Fibroblast of the aortic adventitia (primary cell): ENCODE measurements at places on chromosomes 1 and 21.

- no peak for DNase-seq
These were observed 157.0 kb downstream of the ADSS2 start for GRCh38 chr1:244294599-244295224.

DNA sequence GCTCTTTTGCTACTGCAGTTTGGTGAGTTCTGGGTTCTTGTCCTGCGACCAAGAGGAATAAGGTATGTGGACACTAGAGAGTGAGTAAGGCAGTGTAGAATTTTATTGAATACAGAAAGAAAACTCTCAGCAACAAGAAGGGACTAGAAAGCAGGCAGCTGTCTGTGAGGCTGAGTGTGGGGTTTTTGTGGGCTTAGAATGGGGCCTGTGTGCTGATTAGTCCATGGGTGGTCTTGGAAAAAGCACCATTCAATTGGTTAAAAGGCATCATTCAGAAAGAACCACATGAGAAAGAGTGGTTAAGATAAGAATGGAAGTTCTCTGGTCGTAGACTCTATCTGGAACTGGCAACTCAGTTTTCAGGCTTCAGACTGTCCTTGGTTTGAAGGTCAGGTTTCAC is 298.8 kb downstream of the TGFB2 start:
- no peak for DNase-seq

DNA sequence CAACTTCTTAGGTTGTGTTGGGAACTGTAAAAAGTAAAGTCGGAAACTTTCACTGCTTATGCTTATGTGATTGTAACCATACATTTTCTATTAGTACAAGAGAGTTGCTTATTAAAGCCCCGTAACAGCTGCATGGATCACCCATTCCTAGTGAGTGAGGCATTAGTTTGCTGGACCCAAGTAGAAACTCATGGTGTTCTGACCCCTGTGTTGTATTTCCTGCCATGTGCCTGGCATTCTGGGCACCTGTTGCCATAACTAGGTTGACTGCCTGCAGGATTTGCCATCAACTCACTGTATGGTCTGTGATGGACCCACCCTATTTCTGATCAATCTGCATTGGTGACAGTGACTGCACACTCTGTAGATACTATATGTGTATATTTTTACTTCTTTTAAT is 173.0 kb downstream of the PGBD5 start:
- no peak for DNase-seq

DNA sequence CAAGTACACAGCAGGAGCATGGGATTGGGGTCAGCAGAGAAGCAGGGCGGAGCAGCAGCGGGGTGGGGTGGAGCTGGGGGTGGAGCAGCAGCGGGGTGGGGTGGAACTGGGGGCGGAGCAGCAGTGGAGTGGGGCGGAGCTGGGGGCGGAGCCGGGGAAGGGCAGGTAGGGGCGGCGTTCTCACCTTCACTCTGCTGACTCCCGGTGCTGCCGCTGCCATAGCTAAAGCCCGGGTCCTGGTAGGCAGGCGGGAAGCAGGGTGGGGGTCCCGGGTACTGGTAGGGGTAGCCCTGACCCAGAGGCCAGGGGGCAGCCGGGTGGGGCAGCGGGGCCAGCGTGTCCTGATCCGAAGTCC is 6.7 kb downstream of the TAS1R3 start:
- DNase-seq, result no peak

- DNase-seq, result peak; percentile 70
These were observed 68.8 kb upstream of the ARID1A start for GRCh38 chr1:26626994-26627393.

GRCh38 chr1:171983584-171983983 is 142.3 kb downstream of the DNM3 start:
- DNase-seq, result peak; percentile 62

- DNase-seq, result no peak
These were observed 8.2 kb upstream of the TTLL10 start for GRCh38 chr1:1165485-1165884.

DNA sequence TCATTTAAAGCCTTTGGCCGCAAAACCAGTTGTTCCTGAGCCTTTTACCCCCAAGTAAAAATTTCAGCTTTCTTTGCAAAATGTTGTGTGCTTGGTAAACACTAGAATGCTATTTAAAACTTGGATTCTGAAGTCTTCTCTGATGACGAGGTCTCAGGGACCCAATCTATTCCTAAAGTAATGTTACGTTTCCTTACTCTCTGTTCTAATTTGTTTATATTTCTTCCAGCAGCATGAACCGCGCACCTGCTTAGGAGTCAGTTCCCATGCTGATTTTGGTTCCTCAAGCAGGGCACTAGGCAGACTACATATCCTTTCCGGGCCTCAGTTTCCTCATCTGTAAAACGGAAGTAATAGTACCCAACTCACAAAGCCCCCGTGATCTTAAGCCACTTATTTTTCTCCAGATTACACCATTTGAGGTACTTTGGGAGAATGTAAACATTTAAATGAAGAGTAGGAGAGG is 969 bp upstream of the ALDH4A1 start:
- no peak for DNase-seq

GRCh38 chr1:156999596-157000320 is 45.8 kb downstream of the ARHGEF11 start:
- no peak for DNase-seq

- peak; percentile 75 for DNase-seq
These were observed 143.3 kb downstream of the PLXNA2 start for GRCh38 chr1:208100906-208101305.

DNA sequence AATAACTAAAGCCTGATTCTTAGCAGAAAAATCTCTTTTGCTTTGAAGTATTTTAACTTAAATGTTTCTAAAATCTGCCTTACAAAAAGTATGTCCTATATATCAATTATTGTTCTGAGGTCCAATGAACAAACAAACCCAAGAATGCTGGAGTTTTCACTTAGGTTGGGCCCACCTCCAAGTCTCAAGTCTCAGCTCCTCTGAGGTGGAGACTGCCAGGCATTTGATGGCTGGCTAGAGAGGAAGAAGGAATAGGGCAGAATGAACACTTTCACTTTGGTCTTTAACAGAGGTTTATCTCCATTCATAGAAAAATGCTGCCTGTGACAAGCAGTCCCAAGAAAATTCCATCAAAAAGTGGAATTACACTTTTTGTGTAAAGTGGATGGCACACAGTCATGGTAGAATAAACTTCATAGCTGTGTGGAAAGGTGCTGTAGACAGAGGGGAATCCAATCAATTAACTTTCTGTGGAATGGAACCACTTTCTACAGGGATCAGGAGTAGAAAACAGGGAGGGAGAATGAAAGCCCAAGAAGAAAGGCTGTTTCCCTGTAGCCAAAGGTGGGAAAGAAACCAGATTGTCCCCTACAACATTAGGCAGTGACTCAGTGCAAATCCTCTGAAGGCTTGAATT is 349.4 kb upstream of the RUNX1 start:
- peak; percentile 58 for DNase-seq

GRCh38 chr1:201566933-201567801 is 28.2 kb downstream of the NAV1 start:
- DNase-seq, result no peak

GRCh38 chr1:21066356-21067012 is 110.2 kb downstream of the EIF4G3 start:
- DNase-seq, result no peak

DNA sequence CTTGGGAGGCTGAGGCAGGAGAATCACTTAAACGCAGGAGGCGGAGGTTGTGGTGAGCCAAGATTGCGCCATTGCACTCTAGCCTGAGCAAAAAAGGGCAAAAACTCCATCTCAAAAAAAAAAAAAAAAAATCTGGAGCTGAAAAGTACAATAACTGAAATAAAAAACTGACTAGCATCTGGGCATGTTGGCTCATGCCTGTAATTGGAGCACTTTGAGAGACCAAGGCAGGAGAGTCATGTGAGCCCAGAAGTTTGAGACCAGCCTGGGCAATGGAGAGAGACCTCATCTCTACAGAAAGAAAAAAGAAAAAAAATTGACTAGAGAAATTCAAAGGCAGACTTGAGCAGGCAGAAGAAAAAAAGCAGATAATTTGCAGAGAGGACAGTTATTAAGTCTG is 18.1 kb downstream of the CLDN19 start:
- no peak for DNase-seq

DNA sequence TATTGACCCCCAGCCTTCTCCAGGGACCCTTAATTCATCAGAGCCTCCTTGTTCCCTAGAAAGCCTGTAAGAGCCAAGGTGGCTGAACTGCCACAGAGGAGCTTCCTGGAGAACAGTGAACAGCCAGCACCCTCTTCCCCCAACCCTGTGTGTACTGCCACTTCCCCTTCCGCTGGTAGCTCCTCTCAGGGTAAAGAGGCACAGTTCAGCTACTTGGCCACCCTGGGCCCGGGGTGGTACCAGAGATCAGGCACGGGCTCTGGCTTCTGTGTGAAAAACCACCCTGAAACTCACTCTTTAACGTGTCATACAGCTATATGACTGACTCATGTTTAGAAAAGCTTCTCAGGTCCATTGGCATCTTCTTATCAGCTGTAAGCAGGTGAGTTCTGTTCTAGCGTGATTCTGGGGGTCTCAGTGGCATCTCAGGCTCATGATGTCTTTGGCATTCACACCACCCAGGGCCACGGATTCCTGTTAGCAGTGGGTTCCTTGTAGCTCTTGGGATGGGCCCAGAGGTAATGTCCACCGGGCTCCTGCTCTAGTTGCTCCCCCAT is 22.4 kb downstream of the ARMH1 start:
- no peak for DNase-seq

DNA sequence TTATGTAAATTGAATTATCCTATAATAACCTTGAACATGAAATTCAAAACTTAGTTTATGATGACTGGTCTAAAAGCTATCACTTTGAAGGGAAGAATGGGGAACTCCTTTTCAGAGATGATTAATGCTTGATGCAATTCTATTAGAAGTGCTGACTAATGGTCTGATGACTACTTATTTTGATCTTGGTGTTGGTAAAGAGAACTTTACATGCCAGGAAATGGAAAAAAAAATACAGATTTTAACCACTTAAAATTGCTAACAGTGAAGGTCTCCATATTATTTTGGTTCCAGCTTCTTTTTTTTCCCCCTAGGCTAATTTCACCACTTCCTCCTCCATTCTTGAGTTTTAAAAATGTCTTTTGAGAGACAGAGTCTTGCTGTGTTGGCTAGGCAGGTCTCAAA is 22.9 kb downstream of the S1PR1 start:
- DNase-seq, result peak; percentile 89

DNA sequence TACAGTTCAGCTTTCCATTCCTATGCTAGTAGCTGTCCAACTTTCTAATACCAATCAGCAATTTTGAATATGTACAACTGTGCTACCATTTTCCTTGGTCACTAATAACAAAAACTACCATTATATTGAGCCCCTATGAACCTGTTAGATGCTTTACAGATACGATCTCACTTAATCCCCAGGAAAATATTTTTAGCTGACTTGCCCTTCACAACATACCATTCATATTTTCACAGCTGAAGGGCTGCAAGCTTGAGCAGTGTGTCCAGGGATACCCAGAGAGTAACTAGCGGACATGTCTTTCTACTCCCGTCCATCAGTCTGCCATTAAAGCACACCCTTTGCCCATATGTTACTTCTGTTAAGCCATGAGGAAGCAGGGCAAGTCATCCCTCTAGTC is 140.5 kb downstream of the SPATA46 start:
- DNase-seq, result no peak

DNA sequence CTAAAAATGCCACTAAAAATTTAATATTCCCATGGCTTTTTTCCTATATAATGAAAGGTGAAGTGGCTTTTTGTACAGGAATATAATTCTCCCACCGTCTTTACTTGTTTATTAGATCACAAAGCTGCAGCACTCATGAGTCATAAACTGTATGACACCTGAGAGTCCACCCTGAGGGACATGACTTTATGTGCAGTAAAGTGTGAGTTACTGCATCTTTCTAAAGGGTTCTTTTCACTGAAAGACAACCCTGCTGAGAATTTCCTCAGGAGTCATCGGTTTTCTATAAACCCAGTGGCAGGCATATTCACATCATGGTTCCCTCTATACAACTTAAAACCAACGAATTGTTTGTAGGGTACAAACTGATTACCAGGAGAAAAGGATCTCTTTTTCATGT is 77.4 kb downstream of the APP start:
- no peak for DNase-seq

- peak; percentile 90 for DNase-seq
These were observed 40.7 kb upstream of the PRKACB start for GRCh38 chr1:84103197-84103992.

- DNase-seq, result peak; percentile 95
These were observed 74.5 kb downstream of the ITPKB start for GRCh38 chr1:226664413-226665101.

- DNase-seq, result no peak
These were observed 101.5 kb upstream of the TNR start for GRCh38 chr1:175844877-175845276.

DNA sequence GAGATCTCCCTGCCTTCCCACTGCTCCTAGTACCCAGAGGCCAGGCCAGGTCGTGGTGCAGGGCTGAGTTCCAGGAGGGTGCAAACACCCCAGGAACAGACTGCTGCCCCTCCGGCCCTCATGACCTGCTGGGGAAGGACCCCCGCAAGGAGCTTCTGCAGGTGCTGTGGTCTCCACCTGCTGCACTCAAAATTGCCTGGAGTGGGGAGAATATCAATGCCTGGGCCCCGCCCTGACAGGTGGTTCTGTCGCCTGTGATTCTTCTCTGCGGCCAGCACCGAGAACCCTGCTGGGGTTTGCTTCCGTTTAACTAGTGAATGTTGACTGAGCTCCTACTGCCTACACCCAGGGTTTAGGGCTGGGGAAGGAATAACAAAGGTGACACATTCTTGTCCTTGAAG is 2.1 kb upstream of the TFF3 start:
- no peak for DNase-seq

DNA sequence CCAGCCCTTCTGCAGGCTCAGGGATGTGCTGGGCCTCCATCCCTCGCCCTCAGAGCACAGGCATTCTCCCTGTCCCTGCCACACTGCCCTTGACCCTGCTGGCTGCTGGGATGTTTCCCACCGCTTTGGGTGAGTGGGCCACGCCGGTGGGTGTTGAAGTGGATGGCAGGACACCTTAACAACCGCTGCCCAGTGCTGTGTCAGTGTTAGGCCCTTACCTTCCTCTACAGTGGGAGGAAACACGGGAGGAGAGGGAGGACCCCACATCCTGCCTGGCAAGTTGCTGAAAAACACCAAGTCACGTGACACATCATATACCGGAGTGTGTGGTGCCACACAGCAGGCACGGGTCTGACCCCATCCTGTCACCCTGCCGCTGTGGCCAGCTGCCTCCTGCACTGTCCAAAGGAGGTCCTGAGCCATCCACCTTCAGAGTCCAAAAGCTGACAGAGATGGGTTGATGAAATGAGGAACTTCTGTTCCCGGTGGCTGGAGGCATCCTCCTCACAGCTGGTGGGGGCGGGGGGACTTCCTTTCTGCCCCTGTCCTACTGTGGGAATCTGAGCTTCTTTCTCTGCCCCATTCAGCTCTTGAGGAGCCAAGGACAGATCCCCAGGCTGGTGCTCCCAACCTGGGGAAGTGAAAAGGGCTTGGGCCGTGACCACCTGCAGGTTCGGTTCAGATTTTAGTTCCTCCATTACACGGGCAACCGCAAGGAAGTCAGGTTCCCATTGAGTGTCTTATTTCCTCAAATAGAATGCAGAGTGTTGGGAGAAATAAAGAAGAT is 3.2 kb upstream of the THEMIS2 start:
- no peak for DNase-seq

GRCh38 chr1:13825033-13825432 is 125.0 kb downstream of the PRDM2 start:
- peak; percentile 30 for DNase-seq
